ENCODE measurements at places on chromosomes 7 and 10. TPM values are rescaled to one million over a fixed set of nuclear protein-coding genes. Genes with fewer than 3 reads are reported as not detected.

- no peaks in the 10 kb centered on the region for H3K4me1 ChIP-seq
- no peaks in the 10 kb centered on the region for H3K27me3 ChIP-seq
- no peak overlapping the region for H3K27ac ChIP-seq
- no peak for DNase-seq
- H3K4me3 ChIP-seq, result no peak overlapping the region
Observed at GRCh38 chr10:33875924-33876583, 541.6 kb upstream of the NRP1 start.

DNA sequence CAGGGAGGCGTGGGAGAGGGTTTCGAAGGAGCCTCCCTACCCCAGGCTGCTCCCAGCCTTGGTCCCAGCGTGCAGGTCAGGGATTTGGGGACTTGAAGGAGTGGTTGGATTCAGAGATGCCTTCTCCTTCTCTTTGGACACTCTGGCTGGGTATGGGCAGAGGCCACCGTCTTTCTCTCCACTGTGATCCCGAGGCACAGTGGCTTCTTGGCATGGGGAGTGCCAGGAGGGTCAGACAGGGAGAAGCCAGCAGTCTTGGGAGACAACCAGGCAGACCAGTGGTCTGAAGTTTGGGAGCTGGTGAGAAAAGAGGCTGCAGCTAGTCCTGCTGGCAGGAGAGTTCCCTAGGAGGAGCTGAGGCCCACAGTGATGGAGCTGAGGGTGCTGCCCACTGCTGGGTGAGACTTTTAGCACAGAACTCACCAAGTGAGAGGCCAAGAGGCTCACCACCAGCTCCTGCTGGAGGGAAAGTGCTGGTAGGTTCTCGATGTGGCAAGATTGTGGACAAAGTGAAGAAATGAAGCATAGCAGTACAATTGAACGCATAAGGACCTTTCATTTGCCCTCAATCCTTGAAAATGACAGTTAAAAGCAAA is 35.2 kb upstream of the WDFY4 start:
- DNase-seq, result no peak
- no peak overlapping the region for H3K27ac ChIP-seq
- H3K27me3 ChIP-seq, result no peaks in the 10 kb centered on the region
- H3K36me3 ChIP-seq, result no peaks in the 10 kb centered on the region
- no peaks in the 10 kb centered on the region for H3K4me1 ChIP-seq
- no peak overlapping the region for H3K4me3 ChIP-seq

GRCh38 chr10:103423748-103424147 is 27.3 kb downstream of the PDCD11 start:
- no peak overlapping the region for H3K27ac ChIP-seq
- DNase-seq, result no peak
- H3K27me3 ChIP-seq, result no peaks in the 10 kb centered on the region

GRCh38 chr10:91587710-91588638 is 44.9 kb downstream of the PPP1R3C start:
- H3K27ac ChIP-seq, result no peak overlapping the region
- H3K36me3 ChIP-seq, result no peaks in the 10 kb centered on the region
- H3K4me3 ChIP-seq, result no peak overlapping the region

- H3K36me3 ChIP-seq, result no peaks in the 10 kb centered on the region
- no peak for DNase-seq
- peaks cover 2% of the 10 kb centered on the region for H3K4me1 ChIP-seq
- H3K27me3 ChIP-seq, result no peaks in the 10 kb centered on the region
- no peak overlapping the region for H3K4me3 ChIP-seq
- no peak overlapping the region for H3K27ac ChIP-seq
Observed at GRCh38 chr10:36773652-36774051, 351.7 kb upstream of the ANKRD30A start.

GRCh38 chr10:3099291-3100092 is 32.1 kb downstream of the PFKP start:
- no peaks in the 10 kb centered on the region for H3K4me1 ChIP-seq
- H3K4me3 ChIP-seq, result no peak overlapping the region
- H3K27ac ChIP-seq, result no peak overlapping the region

DNA sequence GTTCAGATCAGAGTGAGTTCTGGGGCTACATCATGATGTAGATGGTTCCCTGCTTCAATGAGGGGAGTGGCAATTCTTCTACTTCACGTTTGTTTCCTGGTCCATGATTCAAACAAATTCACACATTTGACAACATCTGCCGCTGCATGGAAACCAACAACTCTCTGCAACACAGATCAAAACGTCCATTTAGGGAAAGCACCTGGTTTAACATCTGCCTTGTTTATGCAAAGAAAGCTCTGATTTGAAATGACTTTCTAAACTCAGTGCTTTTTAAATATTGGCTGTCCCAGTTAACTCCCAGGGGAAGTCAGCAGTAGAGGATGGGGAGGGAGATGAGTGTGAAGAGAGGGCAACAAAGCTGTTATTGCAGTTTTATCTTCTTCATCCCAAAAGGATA is 93.8 kb downstream of the GAD2 start:
- no peaks in the 10 kb centered on the region for H3K36me3 ChIP-seq
- no peaks in the 10 kb centered on the region for H3K4me1 ChIP-seq
- peaks cover 18% of the 10 kb centered on the region for H3K27me3 ChIP-seq
- H3K27ac ChIP-seq, result no peak overlapping the region
- H3K4me3 ChIP-seq, result no peak overlapping the region

GRCh38 chr10:29237786-29238185 is 51.1 kb upstream of the LYZL1 start:
- H3K4me3 ChIP-seq, result no peak overlapping the region
- no peaks in the 10 kb centered on the region for H3K4me1 ChIP-seq
- DNase-seq, result no peak
- no peak overlapping the region for H3K27ac ChIP-seq

GRCh38 chr7:131238347-131238931 is 89.2 kb upstream of the MKLN1 start:
- H3K27me3 ChIP-seq, result no peaks in the 10 kb centered on the region
- no peak overlapping the region for H3K4me3 ChIP-seq
- H3K27ac ChIP-seq, result no peak overlapping the region
- no peaks in the 10 kb centered on the region for H3K36me3 ChIP-seq
- H3K4me1 ChIP-seq, result no peaks in the 10 kb centered on the region

- no peak overlapping the region for H3K27ac ChIP-seq
- H3K27me3 ChIP-seq, result no peaks in the 10 kb centered on the region
- DNase-seq, result no peak
- H3K4me1 ChIP-seq, result no peaks in the 10 kb centered on the region
- H3K36me3 ChIP-seq, result no peaks in the 10 kb centered on the region
Observed at GRCh38 chr10:120789303-120790203, 61.6 kb upstream of the WDR11 start.

DNA sequence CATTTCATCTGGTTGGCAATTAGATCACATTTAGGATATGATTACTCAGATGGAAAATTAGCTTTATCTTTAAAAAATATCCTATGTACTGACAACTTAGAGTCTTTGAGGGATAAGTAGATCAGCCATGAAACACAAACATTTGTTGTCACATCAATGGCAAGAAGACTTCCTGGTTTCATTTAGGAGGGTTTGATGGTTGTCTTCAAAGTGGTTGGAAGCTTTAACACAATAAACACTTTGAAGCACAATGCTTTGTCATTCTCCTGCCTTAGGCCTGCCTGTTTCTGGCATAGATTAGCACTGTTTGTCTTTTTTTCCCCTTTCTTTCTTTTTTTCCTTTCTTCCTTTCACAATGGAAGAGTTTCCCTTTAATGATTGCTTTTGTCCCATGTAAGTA is 20.5 kb downstream of the INHBA start:
- H3K4me3 ChIP-seq, result no peak overlapping the region
- H3K4me1 ChIP-seq, result no peaks in the 10 kb centered on the region
- H3K27ac ChIP-seq, result no peak overlapping the region
- DNase-seq, result no peak

DNA sequence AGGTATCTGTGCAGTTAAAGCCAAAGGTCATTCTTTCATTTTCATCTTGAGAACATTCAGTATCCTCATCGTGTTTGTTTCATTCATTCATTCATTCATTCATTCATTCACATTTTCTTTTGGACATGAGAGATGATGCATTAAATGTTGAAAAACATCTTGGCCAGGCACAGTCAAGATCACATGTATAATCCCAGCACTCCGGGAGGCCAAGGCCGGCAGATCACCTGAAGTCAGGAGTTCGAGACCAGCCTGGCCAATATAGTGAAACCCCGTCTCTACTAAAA is 34.3 kb downstream of the APBB1IP start:
- no peak overlapping the region for H3K27ac ChIP-seq
- H3K27me3 ChIP-seq, result peaks cover 3% of the 10 kb centered on the region
- H3K4me1 ChIP-seq, result no peaks in the 10 kb centered on the region
- H3K4me3 ChIP-seq, result no peak overlapping the region
- H3K36me3 ChIP-seq, result no peaks in the 10 kb centered on the region
- no peak for DNase-seq

- H3K4me3 ChIP-seq, result no peak overlapping the region
- H3K36me3 ChIP-seq, result no peaks in the 10 kb centered on the region
- peaks cover 6% of the 10 kb centered on the region for H3K27me3 ChIP-seq
- DNase-seq, result no peak
- no peak overlapping the region for H3K27ac ChIP-seq
Observed at GRCh38 chr7:144459635-144460034, 56.1 kb upstream of the NOBOX start.

- no peak overlapping the region for H3K27ac ChIP-seq
- DNase-seq, result no peak
Observed at GRCh38 chr7:12385364-12385786, 18.3 kb downstream of the VWDE start.

EPHB6 gene
- 0.10 TPM for total RNA-seq

ASB10 gene
- not detected for total RNA-seq

AOC1 gene
- not detected for total RNA-seq

POLR2J2 gene
- total RNA-seq, result 1.6 TPM

PROSER2 gene
- 14.6 TPM for total RNA-seq

HNRNPA2B1 gene
- 746 TPM for total RNA-seq
